ENCODE measurements at places on chromosomes 13 and 19. TPM values are rescaled to one million over a fixed set of nuclear protein-coding genes. Genes with fewer than 3 reads are reported as not detected.

Gene ATP8B3
- polyA plus RNA-seq = not detected

Gene CRX
- polyA plus RNA-seq = not detected

Gene PALM
- 0.99 TPM for polyA plus RNA-seq

Gene OR7D2
- not detected for polyA plus RNA-seq

Gene ZNF549
- 2.5 TPM for polyA plus RNA-seq

Gene CACNG7
- 1.8 TPM for polyA plus RNA-seq

Gene ZNF699
- polyA plus RNA-seq = 1.2 TPM

Gene TNFRSF19
- polyA plus RNA-seq = 1.0 TPM

Gene MAP2K7
- polyA plus RNA-seq = 0.34 TPM

Gene ODAD3
- polyA plus RNA-seq = 0.99 TPM

Gene OSCAR
- polyA plus RNA-seq = not detected

Gene IGFL2
- not detected for polyA plus RNA-seq

Gene ZNF560
- polyA plus RNA-seq = not detected

Gene GPR4
- polyA plus RNA-seq = not detected

Gene IFI30
- 0.28 TPM for polyA plus RNA-seq

Gene VSTM2B
- 2.0 TPM for polyA plus RNA-seq

Gene CEACAM20
- not detected for polyA plus RNA-seq

Gene CABP5
- not detected for polyA plus RNA-seq

Gene DOCK6
- polyA plus RNA-seq = not detected

Gene TMEM143
- polyA plus RNA-seq = 3.2 TPM

Gene KIR2DL4
- polyA plus RNA-seq = not detected

Gene PSG4
- not detected for polyA plus RNA-seq

Gene FAM216B
- not detected for polyA plus RNA-seq

Data from Purkinje cell (primary cell).